ENCODE measurements at places on chromosomes 2 and 18.
A peak's percentile ranks its signal among the peaks of the same experiment; 100 is the strongest.

GRCh38 chr2:176662753-176663152 is 393.5 kb downstream of the MTX2 start:
- DNase-seq = no peak

DNA sequence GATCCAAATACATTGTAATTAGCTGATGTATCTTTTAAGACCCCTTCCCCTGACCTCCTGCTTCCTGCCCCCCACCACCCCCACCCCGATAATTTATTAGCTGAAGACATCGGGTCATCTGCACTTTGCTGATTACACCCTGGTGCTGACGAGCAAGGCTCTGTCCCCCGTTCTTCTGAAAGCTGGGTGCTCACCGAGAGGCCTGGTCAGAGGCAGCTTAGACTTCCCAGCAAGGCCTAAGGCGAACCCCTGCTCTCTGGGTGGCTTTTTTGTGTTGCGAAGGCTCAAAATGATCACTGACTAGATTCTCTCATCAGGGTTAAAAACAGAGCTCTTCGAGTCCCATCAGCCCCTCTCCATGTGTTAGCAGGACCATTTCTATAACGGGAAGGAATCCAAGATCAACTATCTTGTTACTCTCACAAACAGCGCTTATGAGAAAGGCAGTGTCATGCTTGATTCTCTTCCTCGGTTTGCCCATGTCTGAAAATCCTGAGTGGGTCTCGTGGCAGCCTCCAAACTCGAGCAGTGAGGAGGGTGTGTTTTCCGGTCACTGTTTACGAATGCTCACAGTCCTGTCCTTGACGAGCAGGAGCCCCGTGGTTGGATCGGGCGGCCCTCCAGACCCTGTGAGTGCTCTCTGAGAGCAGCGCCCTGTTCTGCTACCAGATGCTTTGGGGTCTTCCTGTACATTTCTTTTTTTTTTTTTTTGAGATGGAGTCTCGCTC is 201.6 kb downstream of the HDAC4 start:
- DNase-seq = no peak

- DNase-seq = no peak
Observed at GRCh38 chr2:26707747-26708146, 15.2 kb downstream of the KCNK3 start.

- no peak for DNase-seq
Observed at GRCh38 chr2:28134262-28134812, 243.8 kb downstream of the BABAM2 start.

- DNase-seq = no peak
Observed at GRCh38 chr2:119914266-119914665, 98.6 kb upstream of the EPB41L5 start.

GRCh38 chr2:140714586-140714985 is 1416.2 kb downstream of the LRP1B start:
- DNase-seq = no peak

GRCh38 chr18:37335409-37335736 is 230.2 kb downstream of the CELF4 start:
- DNase-seq = no peak

GRCh38 chr2:232238108-232238507 is 140.4 kb upstream of the ALPP start:
- no peak for DNase-seq

DNA sequence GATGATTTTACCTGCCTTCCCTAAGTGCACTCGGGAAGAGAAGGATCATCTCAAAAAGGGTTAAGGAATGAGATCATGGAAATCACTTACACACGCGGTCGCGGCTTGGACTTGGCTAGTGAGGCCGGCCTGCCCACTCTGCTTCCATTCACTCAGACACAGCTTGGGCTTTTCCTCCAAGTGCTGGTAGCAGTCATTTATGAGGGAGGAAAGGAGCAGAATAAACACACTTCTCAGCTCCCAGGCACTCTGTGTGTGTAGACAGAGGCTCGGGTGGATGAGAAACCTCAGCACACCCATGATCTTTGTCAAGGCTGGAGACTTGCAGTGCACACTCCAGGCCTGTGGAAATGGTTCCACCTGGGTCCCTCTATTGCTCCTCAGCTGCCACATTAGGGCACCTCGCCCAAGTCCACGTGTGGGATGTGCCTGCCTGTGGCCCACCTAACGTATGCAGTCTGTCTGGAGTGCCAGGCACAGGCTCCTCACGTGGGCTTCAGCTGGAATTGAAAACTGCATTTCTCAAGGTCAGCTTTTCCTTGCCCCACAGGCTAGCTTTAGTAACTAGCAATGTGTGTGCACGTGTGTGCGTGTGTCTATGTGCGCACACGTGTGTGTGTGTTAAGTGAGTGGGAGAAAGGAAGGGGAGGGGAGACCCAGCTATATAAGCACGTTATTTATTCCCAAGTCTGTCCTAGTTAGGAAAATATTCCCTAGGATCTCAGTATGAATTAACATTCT is 288.4 kb downstream of the SOX11 start:
- peak; percentile 59 for DNase-seq

GRCh38 chr2:14445670-14446069 is 186.8 kb upstream of the LRATD1 start:
- DNase-seq = no peak

- DNase-seq = no peak
Observed at GRCh38 chr2:176099728-176100546, at the start of gene HOXD12. Gene HOXD12 (plus strand): TSS chr2:176099795. CDS start chr2:176099802, 7 bp downstream.

DNA sequence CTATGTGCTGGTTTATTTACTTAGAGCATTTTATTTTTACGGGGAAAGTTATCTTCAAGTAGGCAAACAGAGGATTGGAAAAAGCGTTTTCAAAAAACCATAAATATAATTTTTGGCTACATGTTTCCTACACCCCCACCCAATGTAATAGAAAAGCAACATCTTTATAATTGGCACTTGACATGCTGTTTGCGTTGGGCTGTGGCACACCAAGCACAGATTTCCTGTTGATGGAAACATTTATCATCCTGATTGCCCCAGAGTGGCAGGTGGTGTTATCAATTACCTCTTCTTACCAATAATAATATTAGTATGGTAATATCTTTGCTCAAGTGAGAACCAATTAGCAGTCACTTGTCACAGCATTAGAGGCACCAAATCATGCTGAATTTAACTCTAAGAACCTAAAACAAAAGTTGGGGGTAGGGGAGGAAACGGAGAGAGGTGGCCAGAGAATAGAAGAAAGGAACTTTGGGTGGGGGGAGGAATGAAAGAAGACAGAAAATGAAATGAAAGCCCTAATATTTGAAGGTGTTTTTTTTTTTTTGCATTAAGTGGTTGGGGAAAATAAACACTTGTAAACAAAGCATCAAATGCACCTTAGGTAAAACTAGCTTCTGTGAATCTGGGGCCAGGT is 3.8 kb upstream of the SALL3 start:
- DNase-seq = no peak

DNA sequence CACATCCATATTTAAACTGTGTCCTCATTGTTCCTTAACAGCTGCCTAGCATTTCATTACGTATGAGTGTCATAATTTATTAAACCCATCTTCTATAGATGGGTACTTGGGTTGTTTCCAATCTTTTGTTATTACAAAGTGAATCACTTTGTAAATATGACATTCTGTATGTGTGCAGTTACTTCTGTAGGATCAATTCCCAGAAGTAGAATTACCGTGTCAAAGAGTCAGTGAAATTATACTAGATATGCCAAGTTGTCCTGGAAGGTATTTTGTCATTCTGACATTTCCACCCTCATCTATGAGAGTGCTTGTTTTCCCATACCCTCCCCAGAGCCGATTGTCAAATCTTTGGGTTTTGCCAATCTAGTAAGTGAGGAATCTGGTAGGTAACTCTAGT is 194.5 kb upstream of the APCDD1 start:
- no peak for DNase-seq

- no peak for DNase-seq
Observed at GRCh38 chr2:105406221-105406620, 7.4 kb upstream of the FHL2 start.

DNA sequence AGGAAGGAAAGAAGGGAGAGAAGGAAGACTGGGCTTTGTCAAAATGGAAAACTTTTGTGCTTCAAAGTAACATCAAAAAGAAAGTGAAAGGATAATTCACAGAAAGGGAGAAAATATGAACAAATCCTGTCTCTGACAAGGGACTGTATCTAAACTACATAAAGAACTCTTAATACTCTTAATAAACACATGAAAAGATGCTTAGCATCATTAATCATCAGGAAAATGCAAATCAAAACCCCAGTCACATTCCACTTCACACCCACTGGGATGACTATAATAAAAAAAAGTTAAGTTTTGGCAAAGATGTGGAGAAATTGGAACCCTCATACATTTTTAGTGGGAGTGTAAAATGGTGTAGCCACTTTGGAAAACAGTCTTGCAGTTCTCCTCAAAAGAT is 11.8 kb upstream of the ZFP36L2 start:
- DNase-seq = no peak

- DNase-seq = no peak
Observed at GRCh38 chr18:36766836-36767235, 62.0 kb downstream of the TPGS2 start.

Measured in globus pallidus (tissue), 1 donor.